Left lobe of liver (tissue), 2 donors: ENCODE measurements at places on chromosomes 3 and 15. TPM values are rescaled to one million over a fixed set of nuclear protein-coding genes. Genes with fewer than 3 reads are reported as not detected.

RHCG gene
- total RNA-seq = 0.15 TPM

KLHDC8B gene
- 14.0 TPM for total RNA-seq

FAM3D gene
- total RNA-seq = 0.13 TPM

PAQR9 gene
- 11.5 TPM for total RNA-seq

ADAMTSL3 gene
- total RNA-seq = 17.8 TPM

SCAANT1 gene
- not detected for total RNA-seq

MOBP gene
- total RNA-seq = not detected

CCR3 gene
- not detected for total RNA-seq

FXR1 gene
- 40.6 TPM for total RNA-seq

CHST13 gene
- total RNA-seq = 43.8 TPM

GOLGA8R gene
- 3.9 TPM for total RNA-seq
